RKO (cell line): ENCODE measurements at places on chromosomes 11 and 22.

DNA sequence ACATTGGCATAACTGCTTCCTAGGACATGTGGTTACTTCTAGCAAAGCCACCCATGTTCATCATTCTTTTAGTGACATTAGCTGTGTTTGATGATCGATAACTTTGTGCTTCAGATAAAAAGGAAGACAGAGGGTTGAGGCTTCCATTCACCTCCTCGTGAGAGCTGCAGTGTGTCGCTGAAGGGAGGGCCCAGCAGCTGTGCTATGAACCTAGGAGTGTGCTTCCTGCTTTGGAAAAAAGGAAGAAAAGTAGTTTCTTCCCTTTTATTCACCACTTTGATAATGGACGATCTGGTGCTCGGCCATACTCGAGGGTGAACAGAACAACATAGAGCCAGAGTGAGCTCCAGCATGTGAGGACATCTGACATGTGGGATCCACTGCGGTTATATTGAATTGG is 6.1 kb upstream of the RFPL2 start:
- no peak for DNase-seq

GRCh38 chr11:118213201-118213600 is 11.6 kb downstream of the JAML start:
- no peak for DNase-seq

DNA sequence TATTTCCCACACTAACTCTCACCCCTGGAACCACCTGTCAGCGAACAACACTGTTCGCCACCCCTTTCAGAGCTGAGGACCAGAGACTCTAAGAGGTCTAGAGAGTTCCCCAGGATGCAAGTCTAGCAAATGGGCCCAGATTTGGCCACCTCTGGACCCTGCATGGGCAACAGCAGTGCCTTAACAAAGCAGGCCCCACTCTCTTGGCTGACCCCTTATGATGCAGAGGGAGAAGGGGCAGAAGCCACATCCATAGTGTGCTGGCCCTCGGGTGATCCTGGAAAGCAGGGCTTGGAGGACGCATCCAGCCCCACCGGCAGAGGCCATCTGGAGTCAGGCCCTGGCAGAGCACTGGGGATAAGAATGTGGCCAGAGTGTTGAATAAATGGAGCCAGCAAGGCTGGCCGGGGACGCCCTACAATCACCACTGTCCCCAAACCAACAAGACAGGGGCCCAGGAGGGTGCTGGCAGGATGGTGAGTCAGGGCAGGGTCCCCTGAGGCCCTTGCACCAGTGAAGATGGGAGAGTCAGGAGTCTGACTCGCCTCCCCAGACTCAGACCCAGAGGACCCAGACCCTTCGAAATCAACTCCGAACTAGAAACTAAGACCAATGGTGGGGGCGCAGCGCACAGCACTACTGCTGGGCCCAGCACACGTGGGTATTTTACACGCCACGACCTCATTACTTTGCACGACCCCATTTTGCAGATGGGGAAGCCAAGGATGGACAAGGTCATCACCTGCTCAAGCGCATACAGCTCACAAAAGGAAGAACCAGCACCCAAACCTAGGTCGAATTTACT is 6.5 kb downstream of the CSNK1E start:
- DNase-seq = no peak

GRCh38 chr11:58919561-58919960 is 19.7 kb upstream of the GLYATL1 start:
- no peak for DNase-seq

GRCh38 chr22:17100621-17101020 is 15.8 kb downstream of the IL17RA start:
- no peak for DNase-seq

GRCh38 chr11:15967966-15968365 is 388.4 kb downstream of the SOX6 start:
- no peak for DNase-seq

GRCh38 chr22:44665115-44665514 is 36.9 kb upstream of the PRR5 start:
- no peak for DNase-seq

GRCh38 chr11:36711104-36711825 is 113.2 kb upstream of the RAG2 start:
- no peak for DNase-seq

DNA sequence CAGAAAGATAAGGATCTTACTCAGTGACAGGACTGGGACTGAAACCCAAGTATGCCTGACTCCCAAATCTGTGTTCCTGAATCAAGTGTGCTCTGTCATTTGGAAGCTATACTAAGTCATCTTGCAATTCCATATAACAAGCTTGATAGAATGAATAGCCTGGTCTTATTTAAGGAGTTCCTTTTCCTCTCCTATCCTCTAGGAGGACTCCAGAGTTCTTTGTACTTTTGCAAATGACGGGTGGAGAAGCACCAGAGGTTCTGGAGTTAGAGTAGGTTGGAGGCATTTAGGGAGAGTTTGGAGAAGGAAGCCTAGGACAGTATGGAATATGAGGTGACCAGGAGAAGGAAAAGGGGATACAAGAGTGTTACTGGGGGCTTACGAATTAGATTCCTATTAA is 92.9 kb upstream of the RCN1 start:
- DNase-seq = peak; percentile 16

DNA sequence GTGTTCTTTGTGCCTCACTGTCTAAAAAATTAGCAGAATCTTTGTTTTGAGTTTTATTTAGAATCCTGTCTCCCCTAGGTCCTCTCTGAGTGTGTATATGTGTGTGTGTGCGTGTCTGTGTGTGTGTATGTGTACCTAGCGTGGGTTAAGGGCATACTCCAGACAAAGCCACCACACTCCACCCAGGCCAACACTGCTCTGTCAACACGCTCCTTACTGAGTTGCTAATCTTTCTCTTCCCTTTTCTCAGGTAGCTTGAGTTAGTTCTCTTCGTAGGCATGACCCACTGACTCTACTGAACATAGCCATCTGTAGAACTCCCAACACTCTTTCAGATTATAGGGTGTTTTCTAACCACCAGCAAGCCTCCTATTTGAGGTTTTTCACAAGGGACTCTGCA is 131.1 kb downstream of the LRRC4C start:
- DNase-seq = no peak

GRCh38 chr11:111918390-111919256 is at the start of gene C11orf52:
Gene C11orf52 (plus strand): TSS chr11:111918913. CDS start chr11:111918973, 60 bp downstream.
- DNase-seq = no peak

DNA sequence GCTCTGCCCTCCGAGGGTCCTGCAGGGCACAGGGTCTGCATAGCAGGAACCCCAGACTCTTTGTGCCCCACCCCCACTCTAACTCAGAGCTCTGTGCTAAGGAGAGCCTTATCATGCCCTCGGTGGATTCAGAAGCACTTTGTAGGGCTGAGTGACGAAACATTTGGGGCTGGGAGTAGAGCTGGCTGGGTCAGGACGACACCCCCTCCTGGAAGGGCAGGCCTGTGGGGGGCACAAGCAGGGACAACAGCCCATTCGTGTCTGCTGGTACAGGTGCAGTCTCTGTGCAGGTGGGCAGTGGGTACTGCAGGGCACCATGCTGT is 8.9 kb downstream of the APOBEC3A start:
- no peak for DNase-seq

DNA sequence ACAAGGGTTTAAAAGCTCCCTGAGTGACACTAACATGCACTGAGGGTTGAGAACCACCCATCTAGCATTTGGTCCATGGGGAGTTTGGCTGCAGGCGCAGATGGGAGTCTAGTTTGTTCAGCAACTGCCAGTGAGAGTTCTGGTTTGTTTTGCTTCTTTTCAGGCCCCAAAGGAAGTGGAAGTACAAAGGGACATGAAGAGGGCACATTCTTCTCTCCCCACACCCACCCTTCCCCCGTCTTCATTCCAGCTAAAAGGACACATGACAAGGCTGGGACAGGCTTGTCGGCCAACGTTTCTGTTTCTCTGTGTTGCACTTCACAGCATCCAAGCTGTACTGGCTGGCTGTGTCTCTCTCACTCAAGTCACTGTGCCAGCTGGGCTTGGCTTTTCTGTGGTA is 8.2 kb upstream of the ENDOD1 start:
- DNase-seq = no peak

- DNase-seq = no peak
Observed at GRCh38 chr11:64490562-64491216, 100.3 kb upstream of the SLC22A12 start.

- peak; percentile 66 for DNase-seq
Observed at GRCh38 chr11:65546217-65546958, 11.8 kb downstream of the LTBP3 start.

DNA sequence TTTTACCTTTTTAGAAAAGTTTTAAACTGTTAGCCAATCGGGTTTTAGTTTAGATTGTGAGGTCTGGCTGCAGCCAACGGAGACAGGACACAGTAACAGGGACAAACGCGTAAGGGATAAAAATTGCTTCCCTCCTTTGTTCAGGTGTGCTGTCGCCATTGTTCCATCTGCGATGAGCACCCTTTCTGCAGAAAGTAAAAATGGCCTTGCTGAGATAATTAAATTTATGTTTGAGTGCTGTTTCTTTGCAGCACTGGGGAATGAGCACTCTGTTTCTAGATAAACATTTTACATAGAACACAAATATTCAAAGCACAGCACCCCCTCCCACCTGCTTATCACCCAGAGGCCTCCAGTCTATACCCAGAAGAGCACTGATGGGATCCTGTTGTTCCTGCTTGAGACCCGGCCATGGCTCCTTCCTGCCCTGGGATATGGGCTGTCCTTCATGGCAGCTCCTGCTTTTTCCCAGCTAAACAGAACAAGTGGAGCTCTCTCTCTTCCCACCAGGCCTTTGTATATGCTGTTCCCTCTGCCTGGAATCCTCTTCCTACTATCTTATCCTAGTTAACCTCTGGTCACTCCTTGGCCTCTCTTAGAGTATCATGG is 34.3 kb upstream of the CELSR1 start:
- no peak for DNase-seq

DNA sequence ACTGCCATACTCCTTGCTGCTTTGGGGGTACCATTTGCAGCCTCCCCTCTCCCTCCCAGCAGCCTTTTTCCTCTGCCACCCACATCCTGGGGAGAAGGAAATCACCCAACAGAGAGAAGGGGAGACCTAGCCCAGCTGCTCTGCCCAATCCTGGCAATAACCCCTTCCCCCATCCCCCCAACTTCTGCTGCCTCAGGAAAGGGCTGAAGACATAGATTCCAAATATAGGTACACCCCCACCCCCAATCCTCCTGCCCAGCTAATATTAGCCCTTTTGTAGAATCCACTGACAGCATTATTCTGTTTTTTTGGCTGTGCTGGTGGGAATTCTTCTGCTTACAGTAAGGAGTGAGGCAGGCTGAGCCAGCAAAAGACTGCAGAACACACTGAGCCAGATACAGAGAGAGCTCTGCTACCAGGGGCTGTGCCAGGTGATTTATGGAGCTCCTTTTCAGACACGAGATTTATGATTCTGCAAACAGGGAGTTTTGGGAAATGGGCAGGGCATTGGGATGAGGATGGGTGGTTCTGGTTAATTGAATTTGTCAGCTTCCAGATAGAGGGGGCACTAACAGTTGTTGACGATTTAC is 164.0 kb downstream of the TENM4 start:
- no peak for DNase-seq

DNA sequence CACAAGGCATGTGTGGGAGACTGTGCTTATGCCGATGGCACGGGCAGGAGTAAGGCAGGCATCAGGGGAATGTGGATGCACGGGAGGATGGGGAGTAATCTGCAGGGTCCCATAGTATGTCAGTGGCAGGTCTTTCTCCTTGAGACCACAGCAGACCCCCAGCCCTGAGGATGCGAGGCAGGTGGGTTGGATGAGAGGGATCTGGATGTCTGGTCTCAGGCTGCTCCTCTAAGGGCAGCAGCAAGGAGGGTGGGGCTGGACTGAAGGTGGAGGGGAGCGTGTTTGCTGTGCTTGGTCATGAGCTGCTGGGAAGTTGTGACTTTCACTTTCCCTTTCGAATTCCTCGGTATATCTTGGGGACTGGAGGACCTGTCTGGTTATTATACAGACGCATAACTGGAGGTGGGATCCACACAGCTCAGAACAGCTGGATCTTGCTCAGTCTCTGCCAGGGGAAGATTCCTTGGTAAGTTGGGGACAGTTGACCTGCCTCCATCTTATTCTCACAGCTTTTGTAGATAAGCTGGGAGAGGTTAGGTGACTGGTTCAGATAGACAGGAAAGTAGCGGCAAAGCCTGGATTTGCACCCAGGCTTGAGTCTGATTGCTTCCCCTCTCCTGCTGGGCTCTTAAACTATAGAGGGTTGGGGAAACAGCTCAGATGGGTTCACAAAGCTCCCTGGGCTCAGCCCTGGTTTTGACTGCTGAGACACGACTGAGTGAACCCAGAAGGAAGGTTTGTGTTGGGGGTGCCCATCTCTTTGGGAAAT is at the start of gene APOL1:
APOL1 (plus strand) TSS at position 380 of the 769 bp plus-strand sequence. CDS start 1,823 bp downstream, outside the sequence.
- no peak for DNase-seq

DNA sequence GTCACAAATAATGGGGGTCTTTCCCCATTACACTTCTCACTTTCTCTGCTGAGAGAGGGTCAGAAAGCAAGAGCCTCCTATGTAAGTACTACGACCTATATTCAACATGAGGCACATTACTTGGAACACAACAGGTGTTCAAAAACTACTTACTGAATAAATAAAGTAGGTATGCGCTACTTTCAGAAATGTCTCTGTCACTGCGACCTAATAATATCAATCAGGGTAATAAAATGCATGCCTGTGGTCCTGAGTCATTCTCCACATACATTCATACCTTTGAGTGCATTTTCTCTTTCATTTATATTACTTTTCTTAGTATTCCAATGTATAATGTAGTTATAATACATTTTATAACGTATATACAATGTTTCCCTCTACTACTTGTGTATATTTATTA is 838.9 kb downstream of the DLG2 start:
- DNase-seq = no peak

- DNase-seq = no peak
Observed at GRCh38 chr11:17686231-17686980, 33.0 kb upstream of the MYOD1 start.

DNA sequence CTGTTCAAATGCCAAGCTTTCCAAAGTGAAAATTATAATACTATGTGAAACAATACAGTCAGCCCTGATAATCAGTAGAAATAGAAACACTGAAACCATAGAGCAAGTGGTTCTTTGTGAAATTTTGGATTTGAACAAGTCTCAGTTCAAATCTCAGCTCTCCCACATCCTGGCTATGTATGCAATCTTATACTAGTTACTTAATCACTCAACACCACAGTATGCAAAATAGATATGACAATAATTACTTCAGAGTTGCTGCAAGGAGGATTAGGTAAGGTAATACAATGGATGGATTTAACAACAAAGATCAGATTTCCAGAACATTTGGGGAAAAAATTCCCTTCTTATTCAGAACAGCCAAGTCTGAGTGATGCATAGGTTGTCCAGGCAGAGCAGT is 851.8 kb upstream of the CCDC90B start:
- DNase-seq = no peak
